GM12892 (cell line): ENCODE measurements at places on chromosomes 12 and 14.
A peak's percentile ranks its signal among the peaks of the same experiment; 100 is the strongest.

DNA sequence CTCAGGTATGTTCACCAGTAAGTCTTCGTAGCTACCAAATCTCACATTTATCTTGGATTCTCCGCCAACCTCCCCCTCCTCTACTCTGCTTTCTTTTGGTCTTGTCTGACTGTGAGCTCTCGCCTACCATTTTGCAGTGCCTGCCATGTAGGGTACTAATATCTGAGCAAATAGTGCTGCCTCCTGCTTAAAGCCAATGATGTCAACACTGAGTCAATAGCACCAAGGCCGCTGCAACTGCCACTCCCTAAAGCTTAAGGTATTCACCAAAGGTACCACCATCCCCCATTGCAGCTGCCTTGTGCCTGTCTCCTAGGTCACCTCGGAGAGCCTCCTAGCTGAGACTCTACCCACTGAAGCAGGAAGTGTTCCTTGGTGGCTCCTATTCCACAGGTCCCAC is 114.8 kb upstream of the FUT8 start:
- DNase-seq: no peak

- no peak for DNase-seq
Measured at GRCh38 chr12:14275886-14276285, 89.6 kb upstream of the ATF7IP start.

GRCh38 chr14:38786921-38787320 is 316.1 kb downstream of the SEC23A start:
- no peak for DNase-seq

- DNase-seq: no peak
Measured at GRCh38 chr12:3897371-3897971, 24.3 kb upstream of the PARP11 start.

DNA sequence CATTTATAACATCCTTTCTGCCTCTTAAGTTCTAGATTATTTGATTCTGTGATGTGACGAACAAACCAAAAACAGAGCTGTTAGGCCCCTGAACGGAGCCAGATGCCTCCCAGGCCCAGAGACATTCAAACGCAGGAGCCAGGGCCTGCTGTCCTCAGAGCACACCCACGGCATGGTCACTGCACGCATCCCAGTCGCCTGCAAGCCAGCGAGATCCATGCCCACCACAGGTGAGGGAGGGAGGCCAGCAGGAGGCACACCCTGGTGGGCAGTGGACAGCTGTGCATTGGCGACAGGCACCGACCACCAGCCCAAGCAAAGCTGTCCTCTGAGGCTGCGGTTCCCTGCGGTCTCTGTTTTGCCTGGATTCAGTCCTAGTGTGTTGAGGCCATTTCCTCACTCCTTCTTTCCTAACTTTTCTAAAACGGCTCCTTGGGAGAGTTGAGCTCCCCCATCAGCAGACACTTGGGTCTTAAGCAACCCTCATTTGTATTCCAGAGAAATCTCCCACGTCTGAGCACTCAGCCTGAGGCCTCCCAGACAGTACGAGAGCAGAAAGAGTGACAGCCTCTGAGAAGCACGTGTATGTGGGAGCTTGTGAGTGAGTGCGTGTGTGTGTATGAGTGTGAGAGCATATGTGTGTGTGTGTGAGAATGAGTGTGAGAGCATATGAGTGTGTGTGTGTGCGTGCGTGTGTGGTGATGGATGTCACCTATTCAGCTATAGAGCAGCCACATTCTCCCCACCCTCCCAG is 81.2 kb downstream of the CHGA start:
- no peak for DNase-seq

GRCh38 chr14:61581340-61581739 is 114.0 kb upstream of the HIF1A start:
- DNase-seq: no peak

- no peak for DNase-seq
Measured at GRCh38 chr14:77565289-77565993, 51.0 kb downstream of the SPTLC2 start.

DNA sequence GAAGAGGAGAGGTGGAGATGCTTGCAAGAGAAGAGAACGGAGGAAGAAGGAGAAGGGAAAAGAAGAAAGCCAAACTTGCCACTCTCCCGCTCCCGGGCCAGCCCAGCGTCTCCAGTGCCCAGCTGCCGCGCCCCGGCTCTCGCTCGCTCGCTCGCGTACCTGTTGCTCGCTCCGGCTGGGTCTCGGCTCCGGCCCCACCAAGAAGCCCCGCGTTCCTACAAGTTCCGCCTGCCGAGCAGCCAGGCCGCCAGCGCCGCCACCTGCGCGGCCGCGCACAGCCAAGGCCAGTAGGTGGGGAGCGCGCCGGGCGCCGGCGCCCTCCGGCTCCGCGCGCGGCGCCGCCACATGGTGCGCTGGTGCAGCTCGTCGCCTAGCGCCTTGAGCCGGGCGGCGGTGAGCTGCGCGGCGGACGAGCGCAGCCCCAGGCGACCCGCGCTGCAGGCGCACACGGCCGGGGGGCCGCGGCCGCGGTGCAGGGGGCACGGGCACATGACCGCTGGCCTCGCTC is 370 bp downstream of the HRK start:
- DNase-seq: peak; percentile 69

DNA sequence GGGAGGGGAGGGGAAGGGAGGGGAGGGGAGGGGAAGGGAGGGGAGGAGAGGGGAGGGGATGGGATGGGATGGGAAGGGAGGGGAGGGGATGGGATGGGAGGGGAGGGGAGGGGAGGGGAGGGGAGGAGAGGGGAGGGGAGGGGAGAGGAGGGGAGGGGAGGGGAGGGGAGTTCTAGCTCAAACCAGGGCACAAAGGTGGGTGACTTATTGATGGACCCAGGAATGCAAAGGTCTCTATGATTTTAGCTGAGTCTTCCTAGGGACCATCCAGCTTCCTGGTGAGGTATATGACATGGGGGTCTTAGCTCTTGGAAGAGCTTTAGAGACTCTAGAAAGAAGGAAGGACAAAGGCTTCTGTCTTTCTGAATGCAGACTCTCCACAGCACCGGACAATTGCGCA is 42.3 kb downstream of the ANO2 start:
- DNase-seq: no peak

DNA sequence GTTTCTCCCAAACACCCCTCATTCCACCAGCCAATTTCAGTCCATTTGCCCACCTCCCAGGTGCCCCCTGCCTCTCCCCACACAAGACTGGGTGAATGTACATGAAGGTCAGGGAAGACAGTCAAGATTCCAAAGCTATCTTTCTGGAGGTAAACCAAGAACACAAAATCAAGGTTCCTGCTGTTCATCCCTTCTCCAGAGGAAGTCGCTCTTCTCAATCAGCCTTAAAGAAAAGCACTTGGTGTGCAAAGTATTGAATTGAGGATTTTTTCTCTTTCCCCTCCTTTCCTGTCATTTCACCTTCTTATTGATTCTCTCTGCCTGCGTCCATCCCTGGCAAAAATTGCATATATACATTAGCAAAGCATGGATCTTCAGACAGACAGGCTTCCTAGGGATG is 4.5 kb downstream of the GRIN2B start:
- no peak for DNase-seq

- no peak for DNase-seq
Measured at GRCh38 chr12:56987011-56987410, 19.3 kb downstream of the ZBTB39 start.

DNA sequence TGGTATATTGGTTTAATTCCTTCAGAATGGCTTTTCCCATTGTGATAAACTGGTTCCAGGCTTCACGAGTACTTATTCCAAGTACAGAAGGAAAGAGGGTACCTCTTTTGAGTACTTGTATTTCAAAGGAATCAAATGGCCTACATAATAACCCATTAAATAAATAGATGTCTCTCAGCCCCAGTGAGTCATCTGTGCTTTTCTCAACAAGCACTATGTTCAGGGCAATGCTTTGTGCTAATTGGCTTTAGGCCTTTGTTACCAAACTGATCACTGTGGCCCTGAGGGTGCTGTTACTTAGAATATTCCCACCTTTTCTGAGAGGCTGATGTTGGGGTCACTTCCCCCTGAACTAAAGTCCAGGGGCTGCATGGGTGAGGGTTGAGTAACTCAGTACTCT is 107.1 kb downstream of the LRRK2 start:
- DNase-seq: no peak

DNA sequence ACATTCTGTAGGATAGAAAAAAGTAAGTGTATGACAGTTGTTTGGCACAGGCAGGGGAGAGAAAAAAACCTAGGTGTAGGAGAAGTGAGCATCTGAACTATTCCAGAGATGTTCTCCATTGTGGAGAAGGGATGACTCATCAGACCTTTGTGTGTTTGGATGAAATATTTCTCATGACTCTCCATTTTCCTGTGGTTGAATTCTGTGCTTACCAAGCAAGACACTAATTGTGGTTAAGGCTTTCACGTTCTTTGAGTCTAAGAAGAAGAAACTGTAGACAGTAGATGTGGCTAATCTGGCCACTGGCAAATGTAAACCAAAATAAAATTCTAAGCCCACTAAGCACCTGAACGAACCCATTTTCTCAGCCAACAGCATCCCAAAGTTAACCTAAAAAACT is 107.9 kb upstream of the GZMB start:
- DNase-seq: no peak

DNA sequence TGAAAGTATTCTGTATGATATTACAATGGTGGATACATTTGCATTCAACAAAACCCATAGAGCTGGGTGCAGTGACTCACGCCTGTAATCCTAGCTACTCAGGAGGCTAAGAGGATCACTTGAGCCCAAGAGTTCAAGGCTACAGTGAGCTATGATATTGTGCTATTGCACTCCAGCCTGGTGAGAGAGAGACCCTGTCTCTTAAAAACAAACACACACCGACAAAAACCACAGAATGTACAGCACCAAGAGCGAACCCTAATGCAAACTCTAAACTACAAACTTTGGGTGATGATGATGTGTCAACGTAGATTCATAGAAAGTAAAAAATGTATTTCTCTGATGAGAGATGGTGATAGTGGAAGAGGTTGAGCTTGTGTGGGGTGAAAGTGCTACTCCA is 8.6 kb downstream of the CAPRIN2 start:
- no peak for DNase-seq

DNA sequence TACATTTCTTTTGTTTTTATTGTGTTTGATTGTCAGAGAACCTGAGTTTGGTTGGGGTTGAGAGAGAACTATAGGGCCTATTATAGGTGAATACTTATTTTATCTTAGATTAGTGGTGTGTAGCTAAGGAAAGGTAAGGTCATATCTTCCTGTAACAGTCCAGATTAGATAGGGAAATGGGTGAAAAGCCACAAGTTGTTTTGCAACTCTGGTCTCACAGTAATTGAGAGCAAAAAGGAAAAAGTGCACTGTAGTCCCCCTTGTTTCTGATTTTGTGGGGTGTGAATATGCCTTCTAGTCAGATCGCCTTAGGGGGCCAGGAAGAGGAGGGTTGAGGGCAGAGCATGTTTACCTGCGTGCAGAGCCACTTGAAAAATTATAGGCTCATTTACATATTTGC is 8.9 kb downstream of the MSRB3 start:
- no peak for DNase-seq

- DNase-seq: no peak
Measured at GRCh38 chr12:113852264-113852663, 113.9 kb downstream of the RBM19 start.

GRCh38 chr14:83047059-83047830 is 1513.6 kb upstream of the SEL1L start:
- DNase-seq: no peak

GRCh38 chr14:96844857-96845570 is 47.8 kb downstream of the VRK1 start:
- DNase-seq: no peak

DNA sequence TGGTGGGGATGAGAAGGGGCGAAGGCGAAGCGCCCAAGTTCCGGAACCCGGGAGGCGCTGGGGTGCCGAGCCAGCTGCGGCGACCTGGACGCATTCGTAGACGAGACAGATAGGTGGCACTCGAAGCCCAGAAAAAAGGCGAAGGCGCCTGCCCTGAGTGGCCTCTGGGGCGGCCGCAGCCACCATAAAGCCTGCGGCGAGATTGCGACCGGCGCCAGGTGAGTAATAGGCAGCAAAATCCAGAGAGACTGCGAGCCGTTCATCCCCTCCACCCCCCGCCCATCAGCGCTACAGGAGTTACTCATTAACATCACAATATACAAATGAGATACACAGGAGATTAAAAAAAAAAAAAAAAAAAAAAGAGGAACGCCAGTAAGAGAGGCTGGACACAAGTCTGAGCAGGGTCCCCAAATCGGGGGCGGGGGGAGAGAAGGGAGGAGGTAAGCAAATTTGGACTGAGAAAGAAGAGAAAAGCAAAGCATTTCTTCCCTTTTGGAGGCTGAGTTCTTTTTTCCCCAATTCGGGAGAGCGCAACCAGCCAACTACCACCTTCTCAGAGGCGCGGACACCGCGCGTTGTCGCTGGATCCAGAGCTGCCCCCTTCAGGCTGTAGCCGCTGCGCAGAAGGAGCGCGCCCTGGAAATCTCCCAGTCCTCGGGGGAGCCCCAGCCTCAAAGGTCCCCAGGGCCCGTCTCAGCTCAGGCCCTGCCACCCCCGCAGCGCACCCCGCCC is 15.7 kb downstream of the TBX3 start:
- DNase-seq: no peak

GRCh38 chr14:83463500-83464098 is 1929.9 kb upstream of the SEL1L start:
- no peak for DNase-seq

- no peak for DNase-seq
Measured at GRCh38 chr12:88145567-88146505, 3.7 kb downstream of the TMTC3 start.

DNA sequence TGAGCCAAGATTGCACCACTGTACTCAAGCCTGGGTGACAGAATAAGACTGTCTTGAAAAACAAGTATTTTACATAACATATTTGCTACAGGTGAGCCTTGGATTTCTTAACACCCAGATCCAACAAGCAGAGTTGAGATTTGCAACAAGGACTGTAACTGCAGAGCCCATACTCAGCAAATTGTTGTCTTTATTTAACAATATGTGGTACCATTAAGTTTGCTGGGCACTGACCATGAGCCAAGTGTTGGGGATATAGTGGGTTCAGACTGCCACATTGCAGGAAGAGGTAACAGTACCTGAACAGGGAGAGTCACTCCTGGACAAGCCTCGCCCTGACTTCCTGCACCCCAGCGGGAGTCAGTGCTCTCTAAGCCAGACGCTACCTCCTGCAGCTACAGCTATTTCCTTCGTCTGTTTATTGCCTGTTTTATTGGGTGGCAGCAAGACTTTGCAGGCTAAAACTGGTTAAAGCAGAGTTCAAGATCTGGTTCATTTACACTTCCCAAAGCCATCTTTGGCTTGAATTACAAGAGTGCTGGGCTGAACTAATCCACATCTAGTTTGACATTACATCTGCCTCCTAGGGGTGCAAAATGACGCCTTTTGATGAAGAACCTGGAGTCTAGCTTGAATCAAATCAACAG is 12.5 kb downstream of the AHSA1 start:
- DNase-seq: no peak

- no peak for DNase-seq
Measured at GRCh38 chr12:89863493-89863938, 154.9 kb upstream of the ATP2B1 start.

DNA sequence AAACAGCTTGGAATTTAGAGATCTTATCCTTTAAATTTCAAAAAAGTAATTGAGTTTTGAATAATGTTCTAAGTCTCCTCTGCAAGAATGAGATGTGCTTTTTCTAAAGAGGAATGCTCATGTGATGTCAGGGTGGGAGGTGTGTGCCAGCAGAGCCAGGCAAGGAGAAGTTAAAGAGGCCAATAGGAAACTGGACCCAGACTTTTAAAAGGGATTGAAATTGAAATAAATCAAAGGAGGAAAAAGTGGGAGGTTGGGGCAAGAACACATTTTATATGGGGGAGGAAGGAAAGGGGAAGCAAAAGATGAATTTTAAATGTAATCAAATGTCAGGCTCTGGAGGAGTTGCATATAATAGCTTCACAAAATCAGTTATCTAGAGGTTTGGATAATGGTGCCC is 126.1 kb downstream of the FIGNL2 start:
- DNase-seq: no peak
